AG04449 (cell line): ENCODE measurements at places on chromosomes 4 and X.
A peak's percentile ranks its signal among the peaks of the same experiment; 100 is the strongest.

DNA sequence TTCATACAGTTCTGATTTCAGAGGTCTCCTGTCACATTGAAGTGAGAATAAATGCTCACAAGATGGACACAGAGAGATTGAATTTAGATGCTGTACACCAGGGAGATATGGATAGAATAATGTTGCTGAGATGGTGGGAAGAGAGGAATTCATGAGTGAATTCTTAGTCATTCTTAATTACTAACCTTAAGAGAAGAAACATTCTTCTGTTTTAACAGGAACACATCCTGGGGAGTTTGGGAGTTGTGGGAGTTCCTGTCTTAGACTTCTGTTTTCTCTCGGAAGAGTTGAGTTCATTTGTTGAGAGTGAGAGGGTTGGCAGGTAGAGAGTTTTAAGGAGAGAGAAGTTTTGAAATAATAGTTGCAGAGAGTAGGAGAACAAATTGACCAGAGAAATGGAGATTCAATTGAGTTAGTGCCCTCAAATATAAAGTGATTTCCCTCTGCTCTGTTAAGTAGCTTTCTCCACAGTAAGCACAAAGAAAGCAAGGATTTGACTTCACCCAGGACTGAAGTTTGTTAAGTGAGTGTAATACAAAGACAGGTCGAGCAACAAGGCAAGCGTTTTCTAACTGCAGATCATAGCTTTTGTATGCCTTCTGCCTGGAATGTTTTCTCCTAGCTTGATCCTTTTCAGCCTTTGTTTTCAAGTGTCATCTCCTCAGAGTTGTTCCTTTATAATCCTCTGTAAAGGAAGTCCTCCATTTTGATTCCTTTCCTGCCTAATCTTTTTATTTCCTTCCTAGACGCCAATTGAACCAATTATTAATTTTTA is 205.9 kb downstream of the RAPGEF2 start:
- no peak for DNase-seq

DNA sequence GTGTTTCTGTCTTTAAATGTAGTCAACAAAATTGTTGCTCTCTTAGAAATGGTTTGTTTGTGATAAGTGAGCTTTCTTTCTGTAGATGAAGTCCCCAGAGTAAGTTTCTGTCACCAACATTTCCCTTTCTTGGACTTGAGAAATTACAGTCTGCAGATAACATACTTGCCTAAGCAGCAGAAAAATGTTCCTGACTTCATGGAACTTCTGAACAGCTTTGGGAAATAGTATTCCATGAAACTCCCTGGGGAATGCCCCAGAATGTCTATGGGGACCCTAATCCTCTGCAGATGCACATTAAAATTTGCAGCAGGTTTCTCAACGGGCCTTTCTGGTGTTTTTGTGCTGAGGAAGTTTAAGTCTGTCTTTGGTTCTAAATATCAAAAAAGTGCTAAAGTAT is 38.6 kb upstream of the NEIL3 start:
- DNase-seq, result no peak

DNA sequence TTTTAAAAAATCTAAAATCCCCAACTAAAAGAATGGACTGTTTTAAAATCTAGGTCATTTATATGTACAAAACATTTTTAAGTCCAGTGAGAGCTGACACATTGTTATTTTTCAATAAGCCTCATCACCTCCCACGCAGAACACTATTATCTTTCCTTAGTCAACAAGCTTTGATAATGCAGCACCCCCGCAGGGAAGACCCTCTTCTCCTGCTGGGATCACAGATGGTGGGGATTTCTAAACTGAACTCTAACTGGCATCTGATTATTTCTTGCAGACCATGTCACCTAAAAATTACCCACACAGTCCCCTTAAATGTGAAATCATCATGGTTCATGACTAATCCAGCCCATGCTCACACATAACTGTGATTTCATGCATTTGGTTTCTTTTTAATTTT is 11.6 kb downstream of the SYTL4 start:
- no peak for DNase-seq

- no peak for DNase-seq
Observed at GRCh38 chr4:123812066-123812390, 415.4 kb downstream of the SPRY1 start.

DNA sequence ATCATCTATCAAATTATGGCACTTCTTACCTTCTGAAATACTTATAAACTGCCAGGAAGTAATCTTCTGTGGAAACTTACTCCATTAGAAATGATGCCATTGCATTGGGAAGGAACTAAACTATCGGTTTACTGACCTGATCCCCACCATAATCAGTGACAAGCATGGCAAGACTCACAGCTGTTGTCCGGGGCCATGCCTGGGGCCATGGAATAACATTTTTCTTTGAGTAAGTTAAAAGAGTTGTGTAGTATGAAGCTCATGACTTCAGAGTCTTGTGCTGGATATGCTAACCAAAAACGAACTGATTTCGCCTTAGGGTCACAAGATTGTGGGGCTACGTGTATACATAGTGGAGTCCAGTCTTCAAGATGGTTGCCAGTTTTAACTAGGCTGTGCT is 15.4 kb downstream of the MTHFD2L start:
- no peak for DNase-seq

- DNase-seq, result no peak
Observed at GRCh38 chrX:129769467-129770154, 10.1 kb upstream of the SASH3 start.

DNA sequence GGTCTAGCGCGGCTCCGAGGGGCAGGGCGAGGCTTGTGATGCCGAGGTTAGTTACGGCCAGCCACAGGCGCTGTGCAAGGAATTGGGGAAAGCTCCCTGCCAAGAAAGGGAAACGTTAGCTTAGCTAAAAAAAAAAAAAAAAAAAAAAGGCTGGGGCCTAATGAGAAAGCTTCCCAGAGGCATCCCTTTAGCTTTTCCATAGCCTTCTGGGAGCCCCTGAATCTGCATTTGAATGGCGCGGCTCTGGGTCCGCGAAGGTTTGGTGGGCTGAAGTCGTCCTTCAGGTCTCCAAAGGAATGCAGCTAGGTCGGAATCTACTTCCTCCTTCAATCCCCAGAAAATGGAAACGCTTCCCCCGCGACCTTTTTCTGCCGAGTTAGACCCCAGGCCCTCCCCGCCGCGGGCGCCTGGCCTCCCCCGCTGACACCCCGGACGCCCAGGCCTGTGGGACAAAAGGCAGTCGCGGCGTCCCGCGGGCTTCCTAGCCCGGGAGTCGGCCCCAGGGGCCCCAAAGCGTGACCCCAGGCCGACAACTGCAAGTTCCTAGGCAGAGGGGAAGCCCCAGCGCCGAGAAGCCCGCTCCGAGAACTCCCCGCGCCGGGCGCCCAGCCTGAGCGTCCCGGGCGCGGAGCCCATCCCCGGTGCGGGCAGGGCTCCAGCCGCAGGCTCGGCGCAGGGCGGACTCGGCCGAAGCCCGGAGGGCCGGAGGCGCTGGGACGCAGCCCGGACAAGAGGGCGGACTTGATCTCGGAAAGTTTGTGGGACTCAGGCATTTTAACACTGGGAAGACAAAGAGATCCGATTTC is 605 bp upstream of the FAT1 start:
- no peak for DNase-seq

GRCh38 chrX:130523460-130524394 is 121.9 kb downstream of the RBMX2 start:
- DNase-seq, result no peak

DNA sequence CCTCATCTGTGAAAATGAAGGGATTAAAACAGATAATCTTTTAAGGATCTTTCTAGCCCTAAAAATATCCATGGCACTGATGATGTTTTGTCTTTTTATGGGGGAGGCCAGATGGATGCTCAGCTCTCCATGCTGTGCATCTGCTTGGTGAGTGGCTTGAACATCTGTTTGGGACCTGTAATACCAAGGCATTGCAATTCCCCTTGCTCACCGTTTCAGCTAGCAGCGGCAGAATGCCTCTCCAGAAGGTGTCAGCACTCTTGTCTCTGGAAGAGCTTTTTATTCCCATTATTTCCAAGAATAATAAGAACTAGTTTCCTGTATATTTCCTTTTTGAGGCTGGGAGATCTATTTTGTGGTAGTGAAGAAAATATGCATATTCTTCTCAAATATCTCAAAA is 151.9 kb upstream of the ANK2 start:
- DNase-seq, result no peak

DNA sequence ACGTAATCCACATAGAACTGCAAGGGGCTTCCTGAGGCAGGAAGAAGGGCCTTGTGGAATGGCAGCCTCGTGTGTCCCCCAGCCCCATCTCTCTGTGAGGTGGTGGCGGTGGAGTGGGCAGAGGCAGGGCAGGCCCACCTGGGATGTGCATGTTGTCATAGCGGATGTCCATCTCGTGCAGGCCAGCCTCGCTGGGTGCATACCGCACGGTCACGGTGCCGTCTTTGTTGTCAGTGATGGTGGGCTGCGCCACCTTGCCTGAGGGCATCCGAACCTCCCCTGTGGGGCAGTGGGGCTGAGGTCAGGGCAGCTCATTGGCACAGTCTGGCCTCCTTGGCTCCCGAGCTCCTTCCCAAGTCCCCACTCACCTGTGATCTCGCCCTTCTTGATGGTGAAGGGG is 20.4 kb downstream of the FLNA start:
- DNase-seq, result no peak

DNA sequence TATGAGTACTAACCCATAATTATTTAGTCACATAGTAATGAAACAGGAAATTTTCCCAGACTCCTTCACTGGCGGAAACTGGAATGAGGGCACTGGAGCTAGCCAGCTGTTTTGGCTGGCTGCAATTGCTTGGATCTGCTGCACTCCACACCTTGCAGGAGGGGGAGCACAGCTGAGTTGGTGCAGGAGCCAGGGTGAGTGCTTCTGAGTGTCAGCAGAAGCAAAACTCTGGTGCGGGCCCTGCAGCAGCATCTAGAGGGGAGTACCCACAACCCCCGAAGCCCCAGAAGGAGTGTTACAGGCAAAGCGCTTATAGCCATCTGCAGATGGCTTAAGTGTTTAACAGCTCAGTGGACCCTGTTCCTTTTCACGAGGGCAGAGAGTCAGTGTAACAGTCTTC is 96.1 kb downstream of the RPA4 start:
- no peak for DNase-seq

GRCh38 chr4:123250843-123251242 is 145.8 kb upstream of the SPRY1 start:
- DNase-seq, result peak; percentile 44

GRCh38 chrX:71540801-71541200 is 7.9 kb downstream of the OGT start:
- no peak for DNase-seq

GRCh38 chrX:71128915-71129765 is 10.7 kb downstream of the MED12 start:
- no peak for DNase-seq

- no peak for DNase-seq
Observed at GRCh38 chr4:40731792-40732245, 17.9 kb upstream of the NSUN7 start.

DNA sequence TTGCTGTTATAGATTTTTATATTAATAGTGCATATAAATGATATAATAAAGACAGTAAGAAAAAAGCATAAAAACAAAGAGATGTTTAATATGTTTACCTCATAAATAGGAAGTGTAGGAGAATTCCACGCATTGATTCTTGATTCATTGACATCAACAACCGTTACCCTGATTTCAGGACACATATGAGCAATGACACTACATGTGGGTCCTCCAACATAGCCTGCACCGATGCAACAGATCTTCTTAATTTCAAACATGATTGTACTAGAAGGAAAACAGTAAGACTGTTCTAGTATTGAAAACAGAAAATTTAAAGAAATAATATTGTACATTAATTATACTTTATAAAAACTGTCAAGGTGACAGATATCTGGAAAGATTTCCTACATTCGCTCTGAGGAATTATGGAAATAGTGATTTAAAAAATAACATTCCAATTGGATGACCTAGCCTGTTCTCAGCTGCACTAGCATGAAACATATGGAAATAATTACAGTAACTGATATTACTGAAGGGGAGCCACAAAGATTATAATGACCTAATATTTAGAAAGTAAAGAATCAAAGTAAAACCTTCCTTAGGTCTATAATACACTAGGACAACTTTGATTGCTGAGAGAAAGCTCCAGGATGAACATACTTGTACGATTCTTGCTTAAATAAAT is 5.9 kb downstream of the UGDH start:
- DNase-seq, result no peak

- DNase-seq, result no peak
Observed at GRCh38 chrX:153495903-153496589, 1.3 kb downstream of the BGN start.

DNA sequence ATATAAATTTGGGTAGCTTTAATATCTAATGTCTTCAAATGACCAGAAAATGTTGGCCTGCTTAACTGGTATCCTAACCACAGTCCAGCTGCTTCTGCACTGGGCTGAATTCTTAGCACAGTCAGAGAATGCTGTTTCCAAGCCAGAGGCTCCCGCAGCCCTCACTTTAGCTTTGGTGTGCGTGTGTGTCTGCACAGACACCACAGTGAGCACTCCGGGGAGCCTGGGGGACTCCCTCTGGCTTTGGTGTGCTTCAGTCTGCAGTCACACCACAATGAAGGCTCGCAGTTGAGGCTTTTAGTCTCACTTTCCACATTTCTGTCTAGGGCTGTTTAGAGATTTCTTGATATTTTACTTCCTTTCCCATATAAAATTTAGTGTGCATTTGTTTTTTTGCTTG is 53.6 kb downstream of the APOO start:
- DNase-seq, result no peak

DNA sequence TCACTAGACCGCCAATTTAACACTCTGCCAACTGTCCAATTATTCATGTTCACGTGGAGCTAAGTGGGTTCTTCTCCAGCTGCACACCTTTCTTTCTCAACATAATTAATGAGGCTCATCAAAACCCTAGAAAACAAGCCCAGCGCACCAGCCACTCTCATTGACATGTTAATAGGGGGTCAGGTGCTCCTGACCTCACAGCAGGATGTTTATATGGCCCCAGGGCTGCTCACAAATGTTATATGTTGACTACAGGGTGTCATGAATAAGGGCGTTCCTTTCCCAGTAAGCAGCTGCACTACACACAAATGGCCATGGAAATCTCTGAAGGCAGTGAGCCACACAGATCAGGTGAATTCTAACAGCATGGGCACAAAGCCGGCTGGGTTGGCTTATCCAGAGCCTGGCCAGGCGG is 209.8 kb downstream of the MGST2 start:
- DNase-seq, result no peak

- no peak for DNase-seq
Observed at GRCh38 chrX:125203737-125204578, 115.7 kb upstream of the TEX13C start.
